Frontal cortex (tissue), 4 donors: ENCODE measurements at places on chromosomes 16 and 17. TPM values are rescaled to one million over a fixed set of nuclear protein-coding genes. Genes with fewer than 3 reads are reported as not detected.
A peak's percentile ranks its signal among the peaks of the same experiment; 100 is the strongest.

DNA sequence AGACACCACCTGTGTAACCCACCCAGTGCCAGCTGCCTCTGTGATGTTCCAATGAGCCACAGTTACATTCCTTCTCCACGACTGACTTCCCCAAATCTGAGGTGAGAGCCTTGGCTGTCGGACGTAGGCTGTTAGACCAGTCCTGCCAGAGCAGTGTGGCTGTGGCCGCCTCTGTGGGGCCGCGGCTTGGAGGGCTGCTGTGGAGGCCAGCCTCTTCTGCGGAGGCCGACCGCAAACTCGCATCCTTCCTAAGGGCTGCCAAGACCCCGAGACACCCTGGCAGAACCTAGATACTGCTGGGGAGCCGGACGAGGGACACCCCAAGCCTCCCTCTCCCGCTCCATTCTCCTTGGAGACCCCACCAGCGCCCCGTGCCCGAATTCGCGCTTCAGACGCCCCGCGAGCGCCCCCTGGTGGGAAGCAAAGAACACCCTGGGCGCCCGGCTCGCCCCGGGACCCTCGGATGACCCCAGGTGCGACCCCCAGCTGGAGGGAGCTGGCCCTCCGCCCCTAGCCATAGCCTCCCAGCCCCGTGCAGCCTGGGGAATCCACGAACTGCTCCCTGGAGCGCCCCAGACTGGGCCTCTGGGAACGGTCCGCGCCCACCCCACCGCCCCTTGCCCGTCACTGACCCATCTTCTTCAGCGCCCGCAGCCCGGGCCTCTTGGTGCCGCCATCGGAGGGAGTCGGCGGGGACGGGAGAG lies 547 bp downstream of the PLCD3 start:
- DNase-seq, result no peak

DNA sequence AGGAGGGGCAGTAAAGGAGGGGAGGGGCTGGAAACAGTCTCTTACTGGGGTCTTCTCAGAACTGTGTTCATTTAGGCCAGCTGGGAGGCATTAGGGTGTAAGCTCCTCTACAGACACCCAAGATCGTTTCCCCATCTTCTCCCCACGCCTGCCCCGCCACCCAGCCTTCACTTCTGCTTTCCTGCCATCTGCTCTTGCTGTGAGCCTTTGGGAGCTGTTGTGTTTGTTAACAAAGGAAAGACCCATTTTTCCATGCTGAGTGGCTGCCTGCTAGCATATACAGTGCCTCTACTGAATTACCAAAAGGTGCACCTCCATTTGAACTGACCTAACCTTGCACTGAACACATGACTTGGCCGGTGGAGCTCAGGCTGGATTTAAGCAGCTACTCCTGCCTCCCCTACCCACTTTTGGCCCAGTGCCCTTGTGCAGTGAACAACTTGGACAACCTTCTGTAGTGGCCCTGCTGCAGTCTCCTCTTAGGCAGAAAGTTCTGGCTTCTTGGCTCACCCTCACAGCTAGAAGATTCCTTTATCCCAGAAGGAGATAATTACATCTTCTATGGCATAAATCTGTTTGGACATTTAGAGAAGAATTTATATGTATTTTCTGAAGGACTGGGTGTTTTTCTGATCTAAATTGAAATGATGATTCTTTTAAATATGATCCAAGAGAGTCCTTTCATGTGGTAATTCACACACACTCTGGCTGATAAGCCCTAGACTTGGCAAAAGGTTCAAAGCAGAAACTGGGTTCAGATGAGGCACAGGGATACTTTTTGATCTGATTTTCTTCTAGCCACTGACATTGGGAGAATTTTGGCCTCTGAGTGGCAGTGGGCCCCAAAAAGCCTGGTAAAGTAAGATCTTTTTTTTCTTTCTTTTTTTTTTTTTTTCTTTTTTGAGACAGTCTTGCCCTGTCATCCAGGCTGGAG lies 81.9 kb upstream of the HNF1B start:
- no peak for DNase-seq

DNA sequence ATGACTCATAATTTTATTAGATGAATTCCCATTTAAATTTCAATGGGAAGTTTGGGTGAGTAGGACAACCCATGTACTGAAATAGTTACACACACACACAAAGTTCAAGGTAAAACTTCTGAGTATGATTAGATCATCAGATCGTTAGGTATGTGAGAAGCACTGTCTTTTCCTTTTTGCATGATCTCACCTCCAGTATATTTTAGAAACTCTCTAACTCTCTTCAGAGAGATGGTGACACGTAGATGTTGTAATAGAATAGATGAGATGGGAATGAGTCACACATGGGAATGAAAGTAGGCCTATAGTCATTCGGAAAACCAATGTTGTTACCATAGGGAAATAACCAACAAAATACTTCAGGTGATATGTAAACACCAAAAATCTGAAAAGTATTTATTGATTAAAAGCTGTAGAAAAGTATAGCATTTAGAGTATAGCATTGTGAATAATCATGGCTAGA lies 22.2 kb downstream of the KRT23 start:
- DNase-seq, result no peak

GRCh38 chr17:38750312-38751121 lies 2.0 kb upstream of the PSMB3 start:
- DNase-seq, result no peak

DNA sequence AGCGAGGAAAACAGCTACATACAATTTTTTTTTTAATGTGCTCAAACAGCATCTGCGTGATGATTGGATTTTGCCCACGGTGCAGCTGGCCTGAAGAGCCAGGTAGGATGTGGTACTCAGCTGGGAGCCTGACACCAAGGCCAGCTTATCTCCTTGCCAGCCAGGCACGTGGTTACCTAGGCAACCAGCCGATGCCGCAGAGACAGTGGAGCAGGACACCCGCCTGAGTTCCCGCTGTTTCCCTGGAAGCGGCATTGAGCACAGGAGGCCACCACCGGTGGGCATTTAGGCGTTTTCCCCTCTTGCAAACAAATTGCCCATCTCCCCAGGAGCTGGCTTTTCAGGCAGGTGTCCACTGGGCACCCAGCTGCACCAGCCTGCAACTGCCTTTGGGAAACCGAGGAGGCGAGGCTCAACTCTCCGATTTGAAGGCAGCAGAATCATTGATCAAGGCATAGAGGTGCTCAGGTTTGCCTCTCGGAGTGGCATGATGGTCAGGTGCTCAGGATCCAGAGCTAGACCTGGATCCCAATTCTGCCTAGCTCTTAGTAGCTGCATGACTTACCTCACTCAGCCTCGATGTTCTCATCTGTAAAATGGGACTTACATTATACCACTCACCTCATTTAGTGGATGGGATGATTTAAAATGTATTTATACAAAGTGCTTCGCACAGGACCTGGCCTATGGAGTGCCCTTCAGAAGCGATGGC lies 137.5 kb upstream of the PLCG2 start:
- peak; percentile 56 for DNase-seq

- no peak for DNase-seq
Observed at GRCh38 chr16:54707813-54708212, 222.9 kb upstream of the IRX5 start.

DNA sequence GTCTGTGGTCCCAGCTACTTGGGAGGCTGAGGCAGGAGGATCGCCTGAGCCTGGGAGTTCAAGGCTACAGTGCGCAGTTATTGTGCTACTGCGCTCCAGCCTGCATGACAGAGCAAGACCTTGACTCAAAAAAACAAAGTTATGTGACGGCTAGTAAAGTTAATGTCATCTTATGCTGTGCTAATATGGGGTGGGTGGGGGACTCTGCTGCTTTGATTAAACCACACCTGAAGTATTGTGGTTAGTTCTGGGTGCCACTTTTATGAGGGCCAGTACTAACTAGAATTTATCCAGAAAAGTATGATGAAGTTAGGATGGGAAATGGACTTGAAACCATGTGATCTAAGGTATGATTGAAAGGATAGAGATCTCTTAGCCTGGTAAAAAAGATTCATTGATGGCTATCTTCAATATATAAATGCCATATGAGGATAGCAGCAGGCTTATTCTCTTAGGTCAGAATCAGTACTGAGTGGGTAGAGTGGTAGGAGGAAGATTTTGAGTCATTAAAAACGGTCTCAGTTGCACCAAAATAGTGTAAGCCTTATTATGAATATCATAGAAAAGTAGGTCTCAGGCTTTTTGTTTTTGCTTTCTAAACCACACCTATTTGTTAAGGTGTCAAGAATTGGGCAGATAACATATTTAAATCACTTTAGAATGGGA lies 5.6 kb downstream of the WSB1 start:
- no peak for DNase-seq

GRCh38 chr17:56786989-56787482 lies 46.7 kb downstream of the C17orf67 start:
- DNase-seq, result no peak

GRCh38 chr17:36695082-36695481 lies 93.7 kb downstream of the MRM1 start:
- no peak for DNase-seq

GRCh38 chr17:41801374-41802271 lies 10.1 kb downstream of the P3H4 start:
- DNase-seq, result peak; percentile 75

GRCh38 chr17:76672270-76672851 lies 28.8 kb upstream of the ST6GALNAC1 start:
- no peak for DNase-seq

DNA sequence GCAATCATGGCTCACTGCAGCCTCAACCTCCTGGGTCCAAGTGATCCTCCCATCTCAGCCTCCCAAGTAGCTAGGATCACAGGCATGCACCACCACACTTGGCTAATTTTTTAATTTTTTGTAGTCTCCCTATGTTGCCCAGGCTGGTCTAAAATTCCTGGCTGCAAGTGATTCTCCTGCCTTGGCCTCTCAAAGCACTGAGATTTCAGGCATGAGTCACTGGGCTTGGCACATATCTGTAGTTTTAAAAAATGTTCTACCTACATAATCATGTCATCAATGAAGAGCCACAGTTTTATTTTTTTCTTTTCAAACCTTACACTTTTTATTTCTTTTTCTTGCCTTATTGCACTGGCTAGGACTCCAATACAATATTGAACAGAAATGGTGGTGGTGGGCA lies 33.1 kb upstream of the COL1A1 start:
- DNase-seq, result no peak

DNA sequence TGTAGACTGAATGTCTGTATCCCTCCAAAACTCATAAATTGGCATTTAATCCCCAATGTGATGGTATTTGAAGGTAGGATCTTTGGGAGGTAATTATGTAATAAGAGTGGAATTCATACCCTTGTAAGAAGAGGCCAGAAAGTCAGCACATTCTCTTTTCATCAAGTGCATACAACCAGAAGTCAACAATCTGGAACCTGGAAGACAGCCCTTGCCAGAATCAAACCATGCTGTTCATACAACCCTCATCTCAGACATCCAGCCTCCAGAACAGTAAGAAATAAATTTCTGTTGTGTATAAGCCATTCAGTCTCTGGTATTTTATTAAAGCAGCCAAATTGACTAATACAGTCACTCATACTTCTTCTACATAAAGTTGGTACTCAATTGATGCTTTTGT lies 481.0 kb upstream of the SOX9 start:
- no peak for DNase-seq

GRCh38 chr17:78095035-78095434 lies 33.5 kb downstream of the TMC6 start:
- no peak for DNase-seq

- no peak for DNase-seq
Observed at GRCh38 chr17:28466001-28466400, 7.4 kb upstream of the SLC13A2 start.

- no peak for DNase-seq
Observed at GRCh38 chr17:59777033-59777432, 69.6 kb downstream of the VMP1 start.

DNA sequence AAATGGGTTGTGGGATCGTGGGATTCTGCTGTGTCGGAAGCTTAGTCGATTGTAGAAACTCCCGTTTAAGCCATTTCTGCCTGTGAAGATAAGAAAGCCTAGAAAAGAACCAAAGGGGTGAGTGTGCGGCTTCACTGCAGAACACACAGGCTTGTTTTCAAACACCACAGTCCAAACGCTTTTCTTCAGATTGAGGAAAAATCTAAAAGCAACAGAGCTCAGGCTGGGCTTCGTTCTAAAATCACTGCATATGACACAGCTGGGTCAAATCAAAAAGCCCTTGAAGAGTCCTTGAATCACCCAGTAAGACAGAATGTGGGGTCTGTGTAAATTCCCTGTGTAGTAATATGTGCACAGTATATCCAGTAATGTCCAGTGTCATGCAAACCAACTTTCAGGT lies 25.7 kb downstream of the NUBP1 start:
- DNase-seq, result no peak

GRCh38 chr17:18006495-18007239 lies 32.3 kb downstream of the ATPAF2 start:
- no peak for DNase-seq

- peak; percentile 21 for DNase-seq
Observed at GRCh38 chr16:66660422-66661209, 35.9 kb downstream of the CMTM4 start.

- DNase-seq, result no peak
Observed at GRCh38 chr16:58842156-58842555, 108.0 kb upstream of the GOT2 start.

- DNase-seq, result no peak
Observed at GRCh38 chr16:67860589-67861398, 12.1 kb upstream of the EDC4 start.

- DNase-seq, result no peak
Observed at GRCh38 chr17:66537502-66537901, 235.1 kb downstream of the PRKCA start.

DNA sequence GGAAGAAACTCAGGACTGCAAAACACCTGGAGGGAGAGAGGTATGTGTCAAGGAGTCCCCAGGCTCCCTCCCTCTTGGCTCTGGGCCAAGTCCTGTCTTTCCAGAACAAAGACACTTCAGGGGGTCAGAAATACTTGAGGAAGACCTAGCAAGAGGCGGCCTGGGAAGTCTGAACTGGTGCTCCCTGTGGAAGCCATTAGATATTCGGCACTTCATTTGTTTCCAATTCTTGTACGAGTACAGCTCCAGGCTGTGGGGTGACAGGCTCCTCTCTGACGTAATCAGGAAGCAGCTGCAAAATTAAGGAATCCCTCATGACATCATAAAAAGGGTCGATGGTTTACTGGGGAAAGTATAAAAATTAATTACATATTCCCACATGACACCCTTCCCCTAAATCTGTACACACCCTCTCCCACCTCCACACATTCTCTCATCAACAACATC lies 108.7 kb downstream of the SMG6 start:
- no peak for DNase-seq

- no peak for DNase-seq
Observed at GRCh38 chr17:7045492-7046126, 1.7 kb upstream of the SLC16A11 start.

GPS2 gene
- 35.5 TPM for total RNA-seq

TEKT5 gene
- 1.6 TPM for total RNA-seq

TMC7 gene
- total RNA-seq, result 3.3 TPM

METTL23 gene
- 14.7 TPM for total RNA-seq

KRTAP3-1 gene
- total RNA-seq, result not detected

MILR1 gene
- 0.82 TPM for total RNA-seq

CACNA1G gene
- total RNA-seq, result 7.7 TPM

SUPT6H gene
- 28.9 TPM for total RNA-seq

IL17C gene
- not detected for total RNA-seq

BICDL2 gene
- total RNA-seq, result not detected

PIK3R6 gene
- total RNA-seq, result under 0.01 TPM

SLC16A13 gene
- total RNA-seq, result 0.82 TPM
